Stimulated activated CD4-positive, alpha-beta T cell treated with anti-CD3 and anti-CD28 coated beads, Interleukin-4, amount 100 ng/mL, for 48 hours (primary cell): ENCODE measurements at places on chromosomes 11 and 22.

DNA sequence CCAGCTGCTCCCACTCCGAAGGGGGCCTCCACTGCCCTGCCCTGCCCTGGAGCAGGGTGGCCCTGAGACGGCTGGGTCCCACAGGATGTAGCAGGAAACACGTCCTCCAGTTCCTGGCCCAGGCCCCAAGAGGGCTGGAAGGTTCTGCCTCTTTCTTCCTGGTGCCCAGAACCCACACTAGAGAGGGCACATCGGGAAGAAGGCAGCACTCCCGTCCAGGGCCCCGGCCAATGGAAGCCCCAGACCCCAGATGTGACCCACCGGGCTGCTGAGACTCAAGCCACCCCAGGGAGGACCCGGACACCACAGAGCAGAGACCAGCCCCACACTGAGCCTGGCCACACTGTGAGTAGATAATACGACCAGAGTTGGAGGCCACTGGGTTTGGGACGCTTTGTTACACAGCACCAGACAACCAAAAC is 71.2 kb downstream of the CELSR1 start:
- no peak for DNase-seq

- DNase-seq, result no peak
Measured at GRCh38 chr11:40227730-40228129, 1231.7 kb downstream of the LRRC4C start.

DNA sequence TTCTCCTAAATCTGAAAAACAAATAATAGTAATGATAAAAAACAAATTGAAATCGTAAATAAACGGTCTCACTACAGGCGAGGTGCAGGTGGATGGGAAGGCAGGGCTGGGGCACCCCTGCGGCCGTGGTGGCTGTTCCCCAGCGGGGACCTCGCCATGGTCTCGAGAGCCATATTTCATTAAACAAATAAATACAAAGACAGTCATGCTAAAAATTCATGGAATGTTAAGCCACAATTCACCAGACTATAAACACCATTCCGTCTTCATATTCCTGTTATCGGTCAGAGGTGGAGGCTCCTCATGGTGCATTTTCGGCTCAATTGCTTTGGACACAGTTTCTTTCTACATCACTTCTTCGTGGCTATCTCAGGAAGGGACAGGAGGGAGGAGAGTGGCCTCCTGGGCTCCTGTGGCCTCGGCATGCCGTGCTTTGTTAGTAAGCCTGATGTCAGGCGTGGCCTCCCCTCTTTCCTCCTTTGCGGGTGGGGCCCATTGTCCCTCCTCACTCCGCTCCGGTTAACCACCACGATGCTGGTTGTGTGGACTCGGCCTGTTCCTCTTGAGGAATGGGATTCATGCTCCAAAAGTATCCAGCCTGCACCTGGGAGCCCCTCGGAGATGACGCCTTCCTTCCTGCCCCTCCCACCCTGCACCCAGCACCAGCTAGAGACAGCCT is 16.1 kb upstream of the BRSK2 start:
- DNase-seq, result no peak

- DNase-seq, result no peak
Measured at GRCh38 chr22:38232196-38232595, 30.4 kb downstream of the MAFF start.

DNA sequence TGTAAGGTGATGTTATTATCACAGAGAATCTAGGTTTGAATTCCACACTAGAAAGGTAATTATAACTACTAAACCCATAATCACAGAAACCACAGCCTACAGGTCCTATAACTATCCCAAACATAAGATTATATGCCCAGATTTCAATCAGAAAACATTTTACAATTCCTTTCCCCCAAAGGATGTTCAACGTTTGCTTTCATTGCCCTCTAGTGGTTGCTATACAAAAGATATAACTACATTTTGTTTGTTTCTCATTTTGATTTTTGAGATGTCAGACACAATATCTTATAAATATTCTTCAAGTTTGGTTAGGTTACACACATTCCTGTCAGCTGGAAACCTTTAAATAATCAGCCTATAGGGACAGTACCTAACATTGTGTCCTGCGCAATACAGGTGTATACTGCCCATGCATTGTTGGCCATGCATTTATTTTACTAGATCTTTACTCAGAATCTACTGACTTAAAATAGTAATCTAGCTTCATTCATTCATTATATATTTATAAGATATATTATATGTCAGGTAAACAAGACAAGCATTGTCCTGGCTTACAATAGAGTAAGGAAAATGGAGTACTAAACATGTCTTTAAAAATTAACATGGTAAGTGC is 530.5 kb upstream of the CCDC90B start:
- no peak for DNase-seq

- DNase-seq, result no peak
Measured at GRCh38 chr11:13334034-13334786, 56.6 kb downstream of the BMAL1 start.

GRCh38 chr11:29562183-29562582 is 454.6 kb downstream of the KCNA4 start:
- DNase-seq, result no peak

- no peak for DNase-seq
Measured at GRCh38 chr11:9669954-9670353, 6.1 kb downstream of the SWAP70 start.

DNA sequence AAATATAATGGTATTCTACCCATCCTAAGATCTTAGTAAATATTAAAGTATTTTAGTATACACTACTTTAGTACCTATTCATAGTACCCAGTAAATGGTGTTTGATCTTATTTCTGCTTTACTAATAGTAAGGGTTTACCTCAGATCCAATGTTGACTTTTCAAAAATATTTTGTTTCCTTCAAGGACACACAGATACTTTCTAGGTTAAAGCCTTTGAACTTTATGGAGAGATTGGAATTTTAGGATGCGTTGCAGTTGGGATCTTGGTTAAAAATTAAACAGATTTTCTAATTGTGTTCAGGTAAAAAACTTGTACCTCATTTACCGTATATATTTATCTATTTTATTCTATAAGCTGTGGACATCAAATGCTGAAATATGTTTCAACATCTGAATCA is 73.3 kb downstream of the CYP2R1 start:
- DNase-seq, result no peak

- no peak for DNase-seq
Measured at GRCh38 chr11:117518455-117518854, 190.8 kb downstream of the CEP164 start.

- no peak for DNase-seq
Measured at GRCh38 chr22:24591286-24591830, 1.5 kb downstream of the LRRC75B start.

GRCh38 chr22:33984656-33985285 is 64.5 kb upstream of the LARGE1 start:
- DNase-seq, result no peak

- DNase-seq, result no peak
Measured at GRCh38 chr22:29744902-29745301, 21.9 kb downstream of the ZMAT5 start.

- no peak for DNase-seq
Measured at GRCh38 chr22:37080438-37080837, 28.9 kb downstream of the KCTD17 start.

DNA sequence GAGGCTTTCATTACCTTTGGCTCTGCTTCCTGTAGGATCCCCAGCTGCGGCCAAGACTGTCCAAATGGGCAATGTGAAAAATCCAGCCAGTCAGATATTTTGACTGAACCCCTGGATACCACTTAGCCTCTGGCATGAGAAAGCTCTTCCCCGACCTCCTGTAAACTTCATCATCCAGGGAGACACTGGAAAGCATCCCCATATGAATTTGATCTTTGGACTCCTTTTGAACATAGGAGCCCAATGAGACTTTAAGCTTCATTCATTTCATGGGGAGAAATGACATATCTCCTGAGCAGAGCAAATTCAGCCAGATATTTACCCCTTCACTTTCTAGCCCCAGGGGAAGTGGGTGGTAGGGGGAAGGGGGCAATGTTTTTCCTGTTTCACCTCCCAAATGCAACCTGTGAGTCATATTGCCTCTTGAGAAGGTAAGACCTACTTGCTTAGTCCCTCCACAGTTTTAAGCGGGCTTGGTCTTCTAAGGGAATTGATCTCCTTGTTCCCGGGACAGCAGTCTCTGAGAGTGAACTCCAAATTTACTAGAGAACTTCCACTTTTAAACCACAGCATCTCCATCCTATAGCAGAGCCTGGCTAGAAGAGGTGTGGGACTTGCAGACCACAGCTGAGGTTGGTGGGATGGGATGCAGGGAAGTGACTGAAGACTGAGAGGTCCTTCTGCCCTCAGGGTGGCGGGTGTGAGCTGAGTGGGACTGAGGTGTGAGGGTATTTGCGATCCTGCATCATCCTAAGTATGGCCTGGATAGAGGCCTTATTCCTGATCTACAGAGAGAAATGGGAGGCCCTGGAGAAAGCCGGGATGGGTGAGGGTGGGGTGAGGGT is 20.3 kb upstream of the POU2AF1 start:
- DNase-seq, result no peak

- DNase-seq, result no peak
Measured at GRCh38 chr11:38278457-38279141, 1680.6 kb upstream of the RAG2 start.

DNA sequence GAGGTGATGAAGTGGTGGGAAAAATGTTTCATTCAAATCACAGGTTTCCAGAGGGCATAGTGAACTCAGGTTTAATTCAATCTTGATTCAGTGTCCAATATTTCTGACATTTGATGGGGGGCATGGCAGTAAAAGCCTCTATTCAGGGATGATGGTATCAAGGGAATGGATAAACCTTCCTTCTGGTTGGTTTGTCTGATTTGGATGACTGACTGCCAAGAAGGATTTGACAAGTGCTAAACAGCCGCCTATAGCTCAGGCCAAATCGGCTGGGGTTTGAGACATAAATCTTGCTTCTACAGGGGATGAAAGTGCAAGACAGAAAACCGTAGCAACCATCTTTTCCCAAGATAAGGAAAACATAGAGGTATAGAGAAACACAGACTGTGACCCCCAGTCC is 121.8 kb upstream of the C11orf87 start:
- no peak for DNase-seq

DNA sequence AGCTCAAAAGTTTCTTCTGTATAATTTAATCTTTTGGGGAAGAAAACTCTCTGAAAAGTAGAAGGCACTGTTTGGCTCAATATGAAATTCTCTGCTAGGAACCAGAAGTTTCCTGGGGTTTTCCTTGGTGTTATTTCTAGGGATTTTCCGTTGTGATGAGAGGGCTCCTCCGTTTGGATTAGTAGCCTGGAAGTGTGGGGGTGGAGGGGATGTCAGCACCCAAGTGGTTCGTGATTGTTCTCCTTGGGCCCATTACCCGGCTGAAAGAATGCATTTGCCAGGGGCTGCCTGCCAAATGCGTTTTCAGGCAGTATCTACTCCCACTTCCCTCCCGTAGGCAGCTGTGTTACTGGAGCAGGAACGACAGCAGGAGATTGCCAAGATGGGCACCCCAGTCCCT is 4.3 kb downstream of the SF3B2 start:
- DNase-seq, result no peak

GRCh38 chr11:127195501-127196120 is 195.0 kb upstream of the KIRREL3 start:
- no peak for DNase-seq

GRCh38 chr11:1150769-1151365 is 6.9 kb upstream of the MUC5AC start:
- DNase-seq, result no peak

- DNase-seq, result no peak
Measured at GRCh38 chr11:75344186-75344585, 7.3 kb downstream of the ARRB1 start.

- DNase-seq, result no peak
Measured at GRCh38 chr11:2835296-2835695, 50.3 kb downstream of the CDKN1C start.

- DNase-seq, result no peak
Measured at GRCh38 chr11:10371926-10372641, 67.2 kb downstream of the ADM start.

DNA sequence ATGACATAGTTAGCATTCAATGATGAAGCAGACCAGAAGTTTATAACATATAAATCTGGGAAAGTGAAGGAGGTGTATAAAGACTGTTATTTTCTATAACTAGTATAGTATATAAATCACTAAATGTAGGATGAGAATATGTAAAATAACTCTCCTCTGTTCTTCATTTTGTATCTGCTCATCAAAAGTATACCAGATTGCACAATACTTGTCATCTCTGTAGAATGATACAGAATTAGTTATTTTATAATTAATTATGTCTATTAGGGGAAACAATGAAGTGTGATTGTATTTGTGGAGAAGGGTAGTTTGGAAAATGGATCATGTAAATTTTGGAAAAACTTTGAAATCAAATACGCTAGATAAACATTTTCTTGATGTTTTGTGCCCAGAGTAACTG is 18.4 kb downstream of the OR51L1 start:
- DNase-seq, result no peak

DNA sequence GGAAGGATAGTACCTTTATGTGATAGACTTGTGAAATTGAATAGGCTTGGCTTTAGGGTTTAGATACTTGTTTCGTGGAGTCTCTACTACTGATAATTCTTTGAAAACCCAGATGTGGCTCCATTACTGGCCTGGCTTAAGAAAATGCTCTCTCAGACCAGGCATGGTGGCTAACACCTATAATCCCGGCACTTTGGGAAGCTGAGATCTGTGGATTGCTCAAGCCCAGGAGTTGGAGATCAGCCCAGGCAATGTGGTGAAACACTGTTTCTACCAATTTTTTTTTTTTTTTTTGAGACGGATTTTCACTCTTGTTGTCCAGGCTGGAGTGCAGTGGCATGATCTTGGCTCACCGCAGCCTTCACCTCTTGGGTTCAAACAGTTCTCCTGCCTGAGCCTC is 40.9 kb downstream of the ATG13 start:
- DNase-seq, result no peak

DNA sequence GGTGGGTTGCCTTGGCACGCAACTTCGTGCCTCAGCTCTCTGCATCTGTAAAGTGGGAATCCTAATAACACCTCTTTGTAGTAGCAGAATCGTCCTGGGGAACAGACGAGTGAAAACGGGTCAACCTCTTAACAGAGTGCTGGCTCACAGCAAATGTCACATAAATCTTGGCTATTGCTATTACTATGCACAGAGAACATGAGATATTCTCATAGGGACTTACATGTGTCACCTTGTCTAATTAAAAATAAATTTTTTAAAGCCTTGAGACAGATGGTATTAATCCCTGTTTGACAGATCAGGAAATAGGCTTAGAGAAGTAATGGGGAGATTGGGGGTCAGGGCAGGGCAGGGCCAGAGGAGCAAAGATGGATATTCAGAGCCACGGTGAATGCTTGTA is 44.3 kb upstream of the IGSF9B start:
- no peak for DNase-seq

GRCh38 chr11:124481365-124482323 is 36.1 kb upstream of the OR8B8 start:
- DNase-seq, result no peak

DNA sequence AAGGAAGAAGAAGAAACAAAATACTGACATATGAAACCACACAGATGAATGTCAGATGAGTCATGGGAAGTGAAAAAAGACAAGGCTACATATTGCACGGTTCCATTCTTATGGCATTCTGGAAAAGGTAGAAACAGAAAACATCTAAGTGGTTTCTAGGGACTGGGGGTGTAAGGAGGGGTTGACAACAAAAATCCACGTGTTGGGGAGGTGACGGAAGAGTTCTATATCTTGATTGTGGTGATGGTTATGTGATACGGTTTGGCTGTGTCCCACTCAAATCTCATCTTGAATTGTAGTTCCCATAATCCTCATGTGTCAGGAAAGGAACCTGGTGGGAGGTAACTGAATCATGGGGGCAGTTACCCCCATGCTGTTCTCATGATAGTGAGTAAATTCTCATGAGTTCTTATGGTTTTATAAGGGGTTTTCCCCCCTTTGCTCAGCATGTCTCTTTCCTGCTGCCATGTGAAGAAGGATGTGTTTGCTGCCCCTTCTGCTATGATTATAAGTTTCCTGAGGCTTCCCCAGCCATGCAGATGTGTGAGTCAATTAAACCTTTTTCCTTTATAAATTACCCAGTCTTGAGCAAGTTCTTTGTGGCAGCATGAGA is 6.4 kb upstream of the ARFGAP3 start:
- peak; percentile 60 for DNase-seq
